A172 (cell line): ENCODE measurements at places on chromosomes 3 and 15. TPM values are rescaled to one million over a fixed set of nuclear protein-coding genes. Genes with fewer than 3 reads are reported as not detected.

The COMMD4 gene
- total RNA-seq = 145 and 148 TPM in 2 replicates

The LIPH gene
- 0.52 and 0.86 TPM in 2 replicates for total RNA-seq

The ZNF662 gene
- total RNA-seq = not detected in 2 replicates

- DNase-seq = no peak
Measured at GRCh38 chr3:96466441-96466840, 348.0 kb upstream of the EPHA6 start.
